ENCODE measurements at places on chromosomes 1 and 21.

- no peak for DNase-seq
Measured at GRCh38 chr1:40692429-40692895, 958 bp downstream of the NFYC start.

DNA sequence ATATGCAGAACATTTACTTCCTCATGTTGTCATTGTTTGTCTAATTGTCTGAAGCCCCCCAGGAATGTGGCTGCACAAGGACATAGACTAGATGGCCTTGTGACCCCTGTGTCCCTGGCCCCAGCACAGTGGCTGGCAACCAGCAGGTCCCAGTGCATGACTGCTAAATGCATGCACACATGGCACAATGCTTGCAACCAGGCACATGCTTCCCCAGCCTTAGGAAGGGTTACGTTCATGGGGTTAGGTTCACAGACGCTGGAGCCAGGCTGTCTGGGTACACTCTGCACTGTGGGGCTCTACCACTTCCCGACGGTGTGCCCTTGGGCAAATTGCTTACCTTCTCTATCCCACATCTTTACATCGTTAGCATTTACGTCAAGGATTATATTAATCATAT lies 21.2 kb upstream of the CLIC6 start:
- DNase-seq: no peak

DNA sequence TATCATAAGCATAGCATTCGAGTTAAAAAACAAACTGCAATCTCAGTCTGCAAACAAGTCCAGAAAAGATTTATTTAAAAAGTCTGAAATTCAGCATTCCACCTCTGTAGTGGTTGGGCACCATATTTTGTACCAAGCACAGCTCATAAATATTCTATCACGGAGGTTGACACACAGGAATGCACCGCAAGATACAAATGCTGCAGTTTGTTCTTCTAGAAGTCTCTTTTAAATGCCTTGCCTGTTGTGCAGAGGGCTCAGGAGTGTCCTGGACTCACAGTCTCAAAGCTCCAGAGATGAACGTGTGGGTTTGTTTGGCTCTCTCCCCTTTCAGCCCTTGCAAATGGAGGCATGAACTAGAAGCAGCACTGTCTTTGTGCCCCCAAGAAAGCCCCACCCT lies 212.4 kb upstream of the USP24 start:
- no peak for DNase-seq

GRCh38 chr21:32004291-32004690 lies 131.5 kb downstream of the HUNK start:
- no peak for DNase-seq

Data from stimulated activated CD4-positive, alpha-beta T cell treated with anti-CD3 and anti-CD28 coated beads, Interleukin-15, amount 100 ng/mL, for 1 hour (primary cell).